ENCODE measurements at places on chromosomes 12 and 14.

GRCh38 chr14:34113005-34113511, 162.2 kb upstream of the EGLN3 start:
- no peak for DNase-seq

DNA sequence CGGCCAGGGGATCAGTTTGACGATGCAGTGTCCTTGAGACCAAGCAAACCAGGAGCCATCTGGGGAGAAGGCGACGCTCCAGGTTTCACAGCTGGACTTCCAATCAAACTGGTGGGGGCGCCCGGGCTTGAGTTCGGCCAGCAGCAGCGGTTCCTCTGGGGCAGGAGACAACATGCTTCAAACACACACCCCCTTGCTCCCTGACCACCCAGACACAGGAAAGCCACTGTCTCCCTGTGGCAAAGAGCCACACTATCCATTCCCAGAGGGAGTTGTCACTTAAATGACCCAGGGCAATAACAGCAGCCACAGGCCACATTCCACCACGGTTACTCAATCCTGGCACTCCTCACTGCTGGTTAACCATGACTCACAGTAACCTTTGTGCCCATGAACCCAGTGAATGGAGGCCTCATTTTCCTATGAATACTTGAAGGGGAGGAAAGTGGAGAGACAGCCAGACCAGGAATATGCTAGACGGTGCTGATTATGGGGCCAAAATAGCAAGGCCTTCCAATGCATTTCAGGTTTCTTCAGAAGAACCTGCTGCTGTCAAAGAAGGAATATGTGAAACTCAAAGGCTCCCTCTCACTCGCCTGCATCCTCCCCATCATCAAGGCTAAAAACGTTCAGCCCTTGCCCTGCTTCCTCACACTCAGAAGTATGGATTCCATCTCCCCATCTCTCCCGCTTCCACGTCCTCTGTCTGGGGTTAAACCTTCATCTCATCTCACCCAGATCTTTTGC, 8.5 kb downstream of the WSB2 start:
- no peak for DNase-seq

GRCh38 chr14:74382231-74382630, 34.0 kb downstream of the VRTN start:
- no peak for DNase-seq

GRCh38 chr14:21191809-21192446, 36.1 kb upstream of the OR5AU1 start:
- DNase-seq = no peak

GRCh38 chr12:54019924-54020590, 8.2 kb upstream of the HOXC6 start:
- DNase-seq = no peak

- no peak for DNase-seq
Observed at GRCh38 chr12:53754633-53755264, 3.0 kb upstream of the CISTR start.
